ENCODE measurements at places on chromosomes 2 and 18.

GRCh38 chr18:48417985-48418384 lies 8.8 kb upstream of the ZBTB7C start:
- no peak for DNase-seq

DNA sequence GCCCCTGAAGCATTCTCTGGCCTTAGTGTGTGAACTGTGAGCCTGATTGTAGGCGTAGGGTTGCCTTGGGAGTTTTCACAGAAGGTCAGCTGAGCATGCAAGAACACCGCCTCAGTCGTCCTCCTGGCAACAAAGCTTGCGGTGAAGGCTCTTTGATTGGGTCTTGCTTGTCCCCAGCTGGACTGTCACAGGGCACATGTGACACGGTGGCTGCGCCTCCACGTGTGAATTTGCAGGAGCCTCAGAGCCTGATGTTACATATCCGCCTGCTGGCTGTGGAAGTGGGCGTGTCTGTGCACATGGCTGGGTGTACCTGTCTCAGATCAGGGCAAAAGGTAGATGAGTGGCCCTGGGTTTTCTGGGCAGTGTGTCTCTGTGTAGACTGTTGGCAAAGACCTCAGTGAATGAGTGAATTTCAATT lies 228.7 kb downstream of the HAUS1 start:
- DNase-seq, result no peak

DNA sequence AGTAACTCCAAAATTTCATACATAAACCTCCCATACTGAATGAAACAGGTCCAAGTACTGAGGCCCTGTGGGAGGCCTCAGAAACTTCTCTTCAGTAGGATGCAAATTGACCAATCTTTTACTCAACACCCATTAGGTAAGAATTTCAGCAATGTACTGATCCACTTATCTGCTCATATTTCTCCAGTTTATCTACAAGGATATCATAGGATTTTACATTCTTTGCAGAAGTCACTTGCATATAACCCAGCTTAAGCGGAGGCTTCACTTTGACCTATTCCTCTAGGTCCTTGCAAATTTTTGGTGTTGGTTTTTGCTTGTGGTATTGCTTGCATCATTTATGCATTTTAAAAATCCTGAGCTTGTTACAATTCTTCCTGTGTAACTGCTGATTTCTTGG lies 28.8 kb upstream of the SLC3A1 start:
- no peak for DNase-seq

- no peak for DNase-seq
Measured at GRCh38 chr2:217992061-217992460, 10.7 kb downstream of the TNS1 start.

GRCh38 chr18:50453014-50453680 lies 78.3 kb downstream of the SKA1 start:
- DNase-seq, result no peak

- no peak for DNase-seq
Measured at GRCh38 chr18:62323483-62324180, 1.5 kb upstream of the TNFRSF11A start.

- DNase-seq, result peak; percentile 22
Measured at GRCh38 chr2:152573168-152573567, 144.1 kb downstream of the PRPF40A start.
